ENCODE measurements at places on chromosomes 16 and 17.

DNA sequence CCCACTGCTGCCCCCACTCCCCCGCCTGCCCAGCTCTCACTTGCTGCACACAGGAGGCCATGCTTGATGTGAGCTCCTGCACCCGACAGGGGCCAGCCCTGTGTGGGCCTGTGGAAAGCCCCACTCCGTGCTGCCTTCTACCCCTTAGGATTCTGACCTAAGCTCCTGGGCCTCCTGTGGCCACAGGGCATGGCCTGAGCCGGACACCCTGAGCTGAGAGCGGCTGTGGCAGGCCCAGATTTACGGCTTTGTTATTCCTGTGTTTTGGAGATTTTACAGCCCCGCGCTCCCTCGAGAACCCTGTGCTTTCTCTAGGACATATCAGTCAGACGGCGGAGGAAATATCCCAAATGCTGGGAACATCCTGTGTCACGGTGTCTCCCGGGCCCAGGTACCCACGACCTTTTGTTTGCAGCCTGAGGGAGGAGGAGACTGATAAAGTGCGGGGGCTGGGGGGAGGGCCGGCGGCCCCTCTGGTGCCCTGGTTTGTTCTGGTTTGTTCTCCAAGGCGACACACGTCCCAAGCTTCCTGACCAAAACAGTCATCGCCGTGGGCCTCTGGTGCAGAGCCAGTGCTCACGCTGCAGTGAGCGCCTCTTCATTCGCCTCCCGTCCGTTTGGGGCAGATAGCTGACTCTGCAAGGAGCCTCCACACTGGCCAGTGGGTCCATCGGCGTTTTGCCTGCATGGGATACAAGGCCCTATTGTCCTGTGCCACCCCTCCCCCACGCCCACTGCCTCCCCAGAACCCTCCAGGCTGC lies 363.4 kb downstream of the C16orf95 start:
- no peak for DNase-seq

DNA sequence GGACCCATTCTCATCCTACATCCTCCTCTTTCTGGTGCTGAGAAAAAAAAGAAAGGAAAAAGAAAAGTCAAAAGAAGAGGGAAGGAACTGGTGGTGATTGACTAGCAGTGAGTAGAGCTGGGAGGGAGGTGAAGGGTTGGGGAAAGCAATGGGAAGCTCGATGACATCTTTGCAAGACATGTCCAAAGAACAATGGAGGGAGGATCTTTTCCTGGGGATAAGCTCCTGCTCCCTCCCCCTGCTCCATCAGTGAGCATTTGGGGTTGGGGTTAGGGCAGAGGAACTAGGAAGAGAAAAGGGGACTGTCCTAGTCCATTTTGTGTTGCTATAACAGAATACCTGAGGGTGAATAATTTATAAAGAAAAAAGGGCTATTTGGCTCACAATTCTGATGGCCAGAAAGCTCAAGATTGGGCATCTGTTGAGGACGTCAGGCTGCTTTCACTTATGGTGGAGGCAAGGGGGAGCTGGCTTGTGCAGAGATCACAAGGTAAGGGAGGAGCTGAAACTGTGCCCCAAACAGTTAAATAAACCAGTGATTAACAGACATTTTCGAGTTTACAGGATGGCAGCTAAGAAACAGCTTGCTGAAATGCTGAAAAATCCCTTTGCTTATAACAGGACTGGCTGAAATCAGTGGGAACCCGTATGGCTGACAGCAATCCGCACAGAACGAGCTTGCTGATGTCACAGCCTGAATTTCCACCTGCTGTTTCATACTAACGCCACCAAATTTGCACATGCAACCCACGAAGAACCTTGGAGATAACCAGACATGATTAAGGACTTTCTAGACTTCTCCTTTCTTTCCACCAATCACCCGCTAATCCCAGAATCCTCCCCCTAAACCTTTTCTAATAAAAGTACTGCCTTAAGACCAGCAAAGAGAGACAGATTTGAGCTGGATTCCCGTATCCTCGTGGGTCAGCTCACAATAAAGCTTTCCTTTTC lies 1.6 kb upstream of the ODF4 start:
- DNase-seq = no peak

- no peak for DNase-seq
These were observed 84.8 kb downstream of the MAP2K6 start for GRCh38 chr17:69499318-69499717.

DNA sequence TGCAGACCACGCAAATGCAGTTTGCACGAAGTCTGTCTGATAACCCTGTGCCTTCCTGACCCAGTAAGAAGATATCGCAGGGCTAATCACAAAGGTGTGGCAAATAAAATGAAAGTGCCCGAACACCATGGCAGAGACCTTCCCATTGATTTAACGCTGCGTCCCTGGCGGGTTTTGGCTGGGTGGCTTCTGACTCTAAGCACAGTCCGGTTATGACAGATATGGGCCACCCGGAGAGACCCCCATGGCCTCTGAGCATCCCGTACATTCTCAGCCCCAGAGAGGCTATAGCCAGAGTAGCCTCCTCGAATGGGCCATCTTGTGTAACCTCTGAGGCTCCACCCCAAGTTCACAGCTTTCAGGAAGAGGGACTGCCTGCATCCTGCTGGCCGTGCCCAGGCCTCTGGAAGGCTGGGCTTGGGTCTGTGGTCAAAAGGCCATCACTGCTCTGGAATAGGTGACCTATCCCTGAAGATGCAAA lies 5.5 kb downstream of the FOXC2 start:
- DNase-seq = no peak

DNA sequence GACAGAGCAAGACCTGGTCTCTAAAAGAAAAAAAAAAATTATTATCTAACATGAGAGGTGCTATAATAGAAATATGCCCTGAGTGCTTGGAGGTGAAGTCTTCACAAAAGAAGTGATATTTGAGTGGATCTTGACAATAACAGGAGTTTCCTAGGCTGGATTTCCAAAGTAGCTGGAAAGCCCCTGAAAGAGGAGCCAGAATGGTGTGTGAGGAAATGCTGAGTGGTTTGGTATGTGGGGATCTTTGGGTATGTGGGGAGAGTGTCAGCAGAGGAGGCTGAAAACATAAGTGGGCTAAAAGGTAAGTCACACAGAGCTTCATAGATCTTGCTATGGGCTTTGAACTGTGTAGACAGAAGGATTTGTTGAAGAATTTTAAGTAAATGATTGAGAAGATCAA lies 100.1 kb downstream of the YPEL2 start:
- no peak for DNase-seq

DNA sequence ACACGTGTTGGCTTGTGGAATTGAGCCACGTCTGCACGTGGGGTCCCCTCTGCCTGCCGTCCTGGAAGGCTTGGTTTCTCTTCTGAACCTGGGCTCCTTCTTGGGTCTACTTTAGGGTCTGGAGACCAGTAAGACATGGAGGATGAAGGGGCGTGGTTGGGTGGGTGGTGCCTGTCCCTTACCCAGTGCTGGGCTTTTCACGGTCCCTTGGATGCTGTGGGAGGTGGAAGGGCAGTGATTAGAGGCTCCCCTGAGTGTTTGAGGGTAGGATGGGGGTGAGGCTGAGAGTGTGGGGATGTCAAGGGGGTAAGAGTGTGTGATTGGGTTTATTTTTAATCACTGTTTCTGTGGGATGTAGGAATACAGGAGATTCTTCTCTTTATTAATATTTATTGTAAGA lies 38.3 kb downstream of the MGAT5B start:
- DNase-seq = no peak
